ENCODE measurements at places on chromosomes 6 and 20.

GRCh38 chr20:10316582-10316981 is 98.0 kb downstream of the SNAP25 start:
- DNase-seq: no peak

- DNase-seq: no peak
Measured at GRCh38 chr6:106316375-106316766, 9.2 kb downstream of the ATG5 start.

DNA sequence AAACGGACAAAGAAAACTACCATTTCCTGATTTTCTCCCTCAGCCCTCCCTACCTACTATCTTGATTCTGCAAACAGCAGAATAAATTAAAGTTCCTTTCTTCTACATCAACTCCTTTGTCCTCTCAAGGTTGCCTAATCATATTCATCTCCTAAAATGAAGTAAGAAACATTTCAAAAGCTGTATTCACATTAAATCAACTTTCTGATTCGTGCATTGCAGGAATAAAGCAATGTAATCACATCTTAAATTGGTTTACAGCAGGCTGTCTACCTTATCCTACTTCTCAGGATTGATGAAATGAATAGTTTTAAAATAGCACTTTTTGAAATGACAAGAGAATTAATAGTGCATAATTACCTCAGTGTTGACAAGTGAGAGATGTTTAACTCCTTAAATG is 25.1 kb downstream of the PRKN start:
- DNase-seq: no peak

DNA sequence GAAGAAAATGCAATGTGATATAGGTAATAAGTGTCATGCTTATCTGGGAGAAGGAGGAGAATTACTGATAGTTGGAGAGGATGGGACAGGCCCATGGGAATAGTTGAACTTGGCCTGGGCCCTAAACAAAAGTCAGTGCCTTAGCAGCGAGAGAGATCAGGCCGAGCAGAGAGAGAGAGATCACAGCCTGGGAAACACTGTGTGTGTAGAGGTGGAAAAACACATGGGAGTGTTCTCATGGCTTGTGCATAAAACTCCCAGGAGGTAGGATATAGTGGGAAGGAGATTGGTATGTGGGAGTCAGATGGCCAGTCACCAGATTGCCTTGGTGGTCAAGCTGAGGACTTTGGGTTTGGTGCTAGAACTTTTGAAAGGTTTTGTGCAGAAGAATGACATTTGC is 47.6 kb downstream of the FIG4 start:
- DNase-seq: no peak

DNA sequence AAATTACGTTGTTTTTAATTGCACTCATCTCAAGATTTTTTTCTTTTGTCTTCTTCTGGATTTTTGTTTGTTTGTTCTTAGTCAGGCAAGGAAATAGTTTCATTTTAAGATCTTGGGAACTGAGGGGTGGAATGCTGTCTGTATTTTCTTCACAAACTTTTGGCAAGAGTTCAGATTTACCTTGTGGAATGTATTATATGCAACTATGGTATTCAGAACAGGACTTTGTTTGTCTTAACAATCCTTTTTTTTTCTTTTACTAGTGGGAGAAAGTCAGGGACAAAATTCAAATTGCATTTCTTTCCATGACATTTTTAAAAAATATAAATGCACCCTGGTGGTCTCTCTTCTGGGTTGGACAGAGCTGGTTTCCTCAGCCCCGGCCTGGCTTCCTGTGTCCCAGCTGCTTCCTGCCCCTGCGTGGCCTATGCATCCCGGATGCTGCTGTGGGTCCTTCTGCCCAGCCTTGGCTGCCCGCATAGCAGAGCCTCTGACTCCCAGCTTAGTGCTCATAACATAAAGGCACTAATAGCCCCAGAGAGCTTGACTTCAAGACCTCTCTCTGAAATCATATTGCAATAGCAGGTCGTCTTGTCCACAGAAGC is 520.7 kb downstream of the QKI start:
- DNase-seq: no peak

GRCh38 chr20:22425344-22426295 is 158.8 kb downstream of the FOXA2 start:
- DNase-seq: no peak

GRCh38 chr6:114740547-114740946 is 397.7 kb upstream of the HS3ST5 start:
- no peak for DNase-seq

- no peak for DNase-seq
Measured at GRCh38 chr6:111606620-111607115, 990 bp upstream of the TRAF3IP2 start.

- DNase-seq: no peak
Measured at GRCh38 chr6:21491955-21492354, 101.6 kb upstream of the SOX4 start.

DNA sequence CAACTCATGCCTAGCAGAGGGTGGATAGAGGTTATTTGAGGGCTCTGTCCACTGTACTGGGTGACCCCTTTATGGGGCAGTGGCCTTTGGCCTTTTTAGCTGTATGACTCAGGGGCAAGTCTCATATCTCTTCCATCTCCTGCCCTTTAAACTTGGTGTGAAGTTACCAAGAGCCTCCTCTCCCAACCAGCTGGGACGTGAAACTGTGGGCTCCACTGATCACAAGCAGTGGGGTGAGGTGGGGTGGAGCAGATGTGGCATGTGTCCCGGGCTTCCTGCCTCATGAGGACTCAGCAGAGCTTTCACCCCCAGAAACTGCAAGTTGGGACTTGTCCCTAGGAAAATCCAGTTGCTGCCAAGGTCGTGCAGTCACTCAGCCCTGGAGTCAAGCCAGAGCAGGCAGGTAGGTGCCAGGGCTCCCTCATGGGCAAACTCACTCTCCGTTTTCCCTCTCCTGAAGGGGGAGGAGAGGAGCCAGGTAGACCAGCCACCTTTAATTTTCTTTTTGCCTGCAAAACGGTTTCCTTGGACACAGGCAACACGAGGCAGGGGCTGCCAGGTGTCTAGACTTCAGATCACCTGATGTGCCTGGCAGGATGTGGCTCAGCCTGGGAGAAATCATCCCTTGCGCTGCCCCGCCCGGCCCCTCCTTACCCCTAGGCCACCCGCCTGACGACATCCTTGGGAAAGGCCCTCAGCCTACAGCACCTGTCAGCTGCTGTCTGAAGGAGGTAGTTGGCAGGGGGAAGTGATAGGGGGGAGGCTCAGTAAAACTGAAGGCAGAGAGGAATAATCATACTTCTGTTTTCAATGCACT is 4.0 kb downstream of the CDKN1A start:
- peak; percentile 39 for DNase-seq

DNA sequence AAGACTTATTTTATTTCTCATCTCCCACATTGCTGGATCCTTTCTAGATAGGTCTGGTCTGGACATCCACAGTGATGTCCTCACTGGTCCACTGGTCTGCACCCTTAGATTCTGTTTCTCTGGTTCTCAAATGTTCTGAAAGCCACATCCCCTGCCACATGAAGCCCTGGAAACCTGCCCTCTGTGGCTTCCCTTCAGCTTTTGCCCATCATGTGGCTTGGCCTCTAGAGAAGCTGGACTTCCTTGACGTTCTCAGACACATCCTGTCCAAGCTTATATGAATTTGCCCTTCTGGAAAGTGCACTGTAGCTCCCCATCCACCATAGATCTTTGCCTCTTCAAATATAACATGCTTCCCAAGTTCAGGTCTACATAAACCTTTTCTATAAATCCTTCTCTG is 18.5 kb downstream of the CST4 start:
- DNase-seq: no peak

GRCh38 chr6:150599199-150600009 is at the start of gene PLEKHG1:
Gene PLEKHG1, plus strand, starts transcription at chr6:150599885. Its CDS starts 133,797 bp downstream, at chr6:150733682.
- DNase-seq: peak; percentile 17

DNA sequence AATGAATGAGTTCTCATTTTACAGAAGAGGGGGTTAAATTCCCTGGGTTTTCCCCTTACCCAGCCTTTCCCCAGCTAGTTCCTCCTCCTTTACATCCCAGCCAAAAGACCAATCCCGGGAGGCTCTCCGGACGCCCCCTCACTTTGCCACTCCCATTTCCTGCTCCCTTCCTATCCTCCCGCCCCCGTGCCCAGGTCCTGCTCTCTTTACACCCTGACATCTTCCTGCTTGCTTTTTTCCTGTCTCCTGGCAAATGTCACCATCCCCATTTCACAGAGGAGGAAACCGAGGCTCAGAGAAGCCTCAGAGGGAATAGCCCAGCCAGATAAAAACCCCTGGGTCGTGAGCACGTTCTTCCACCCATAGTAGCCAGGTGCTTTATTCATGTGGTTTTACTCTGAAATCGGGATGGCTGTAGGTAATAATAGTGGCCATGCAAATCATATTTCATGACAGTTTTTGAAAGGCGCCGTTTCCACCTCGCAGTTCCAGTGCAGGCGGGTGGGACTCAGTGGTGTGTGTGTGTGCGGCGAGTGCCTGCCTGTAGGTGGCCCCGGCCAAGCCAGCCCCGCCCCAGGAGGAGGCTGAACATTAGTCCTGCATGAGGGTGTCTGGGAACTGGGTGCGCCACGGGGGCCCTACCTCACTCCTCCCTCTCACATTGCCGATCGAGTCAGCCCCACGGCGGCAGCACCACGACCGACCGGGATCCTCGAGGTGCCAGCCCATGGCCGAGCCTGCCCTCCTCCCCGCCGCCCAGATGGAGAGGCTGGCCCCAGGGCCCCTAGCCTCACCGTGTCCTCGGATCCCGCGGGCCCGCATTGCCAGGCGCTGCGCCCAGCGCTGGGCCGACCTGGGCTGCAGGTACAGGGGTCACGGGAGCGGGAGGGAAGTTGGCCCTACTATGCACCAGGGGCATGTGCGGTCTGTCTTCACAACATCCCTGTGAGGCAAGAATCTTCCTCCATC is at the start of gene ARHGAP40:
Gene ARHGAP40, plus strand, starts transcription at position 594 of the 969 bp plus-strand sequence.
- no peak for DNase-seq

GRCh38 chr6:123316733-123317323 is 319.9 kb downstream of the TRDN start:
- no peak for DNase-seq

DNA sequence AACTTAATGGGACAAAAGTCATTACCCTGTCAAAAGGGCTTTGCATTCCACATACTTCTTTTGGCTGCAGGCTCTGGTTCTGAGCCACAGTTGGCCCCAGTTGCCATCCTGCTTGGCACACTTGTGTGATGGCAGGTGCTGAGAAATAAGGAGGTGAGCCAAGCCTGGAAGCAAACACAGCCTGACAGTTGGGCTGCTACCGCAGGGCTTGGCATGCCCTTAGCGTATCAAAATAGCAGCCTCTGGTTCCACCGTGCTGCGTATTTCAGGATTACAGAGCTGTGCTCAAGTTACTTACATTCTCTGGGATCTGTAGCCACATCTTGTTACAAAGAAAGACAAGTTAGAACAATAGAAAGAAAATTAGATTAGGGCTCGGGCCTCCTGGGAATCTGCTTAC is 11.1 kb downstream of the MTHFD1L start:
- no peak for DNase-seq

DNA sequence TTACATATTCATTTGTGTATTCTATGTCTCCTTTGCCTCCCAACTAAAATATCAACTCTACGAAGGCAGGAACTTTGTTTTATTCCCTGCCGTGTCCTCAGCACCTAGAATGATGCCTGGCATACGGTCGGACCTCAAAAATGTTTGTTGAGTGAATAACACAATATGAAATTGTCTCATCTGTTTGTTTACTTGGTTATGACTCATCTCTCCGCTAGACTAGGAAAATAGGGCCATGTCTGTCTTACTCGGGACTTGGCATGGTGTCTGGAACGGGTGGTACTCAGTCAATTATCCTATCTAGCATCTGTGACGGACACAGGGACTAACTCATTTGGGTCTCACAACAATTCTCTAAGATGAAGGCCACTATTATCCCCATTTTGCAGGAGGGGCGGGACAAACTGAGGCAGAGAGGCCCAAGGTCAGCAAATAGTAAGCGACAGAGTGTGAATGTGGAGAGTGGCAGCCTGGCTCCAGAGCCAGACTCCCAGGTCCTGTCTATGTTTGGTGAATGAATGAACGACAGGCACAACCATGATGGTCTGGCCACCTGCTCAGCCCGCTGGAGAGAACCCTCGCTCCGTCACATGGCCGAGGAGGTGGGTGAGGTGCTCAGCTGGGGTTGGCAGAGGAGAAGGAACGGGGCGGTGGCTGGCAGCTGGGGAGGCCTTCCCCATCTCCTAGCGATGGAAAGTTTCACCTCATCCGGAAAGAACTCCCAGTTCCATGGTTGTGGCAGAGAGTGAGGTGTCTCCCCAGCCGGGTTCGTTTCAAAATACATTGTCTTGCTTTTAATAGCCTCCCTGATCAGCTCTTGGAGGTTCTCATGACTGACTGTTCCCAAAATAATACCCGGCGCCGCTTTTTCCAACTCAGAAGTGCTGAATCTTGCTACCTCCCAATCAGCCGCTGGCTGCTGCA is 27.6 kb upstream of the NFATC2 start:
- DNase-seq: no peak

GRCh38 chr20:35721219-35721618 is 20.8 kb downstream of the RBM39 start:
- no peak for DNase-seq

GRCh38 chr20:50101281-50101680 is 11.7 kb downstream of the UBE2V1 start:
- no peak for DNase-seq

DNA sequence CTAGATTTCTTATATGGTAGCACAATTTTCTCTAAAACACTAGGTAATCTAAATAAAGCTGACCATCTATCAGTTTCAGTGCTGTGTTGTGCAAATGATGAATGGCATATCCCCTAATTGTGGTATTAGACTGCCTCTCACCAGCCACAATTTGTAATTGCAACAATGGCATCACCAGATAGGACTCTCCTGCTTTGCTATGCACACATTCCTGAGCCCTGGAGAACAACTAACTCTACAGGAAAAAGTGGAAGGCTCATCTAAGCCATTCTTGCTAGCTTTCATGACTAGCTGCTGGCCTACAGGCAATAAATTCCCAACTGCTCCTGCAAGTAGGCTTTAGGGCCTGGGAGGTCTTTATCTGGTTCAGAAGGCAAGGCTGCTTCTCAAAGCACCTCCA is 974.1 kb downstream of the EYS start:
- DNase-seq: no peak

- DNase-seq: no peak
Measured at GRCh38 chr20:32034581-32035425, 17.2 kb upstream of the HCK start.

GRCh38 chr6:12269110-12269509 is 21.1 kb upstream of the EDN1 start:
- DNase-seq: no peak

- DNase-seq: no peak
Measured at GRCh38 chr6:108946695-108947094, 98.5 kb downstream of the ARMC2 start.

Measured in activated T-cell treated with anti-CD3 and anti-CD28 coated beads for 1 hour (primary cell).